Aorta (tissue), 5 donors: ENCODE measurements at places on chromosomes 7 and 10. TPM values are rescaled to one million over a fixed set of nuclear protein-coding genes. Genes with fewer than 3 reads are reported as not detected.

DNA sequence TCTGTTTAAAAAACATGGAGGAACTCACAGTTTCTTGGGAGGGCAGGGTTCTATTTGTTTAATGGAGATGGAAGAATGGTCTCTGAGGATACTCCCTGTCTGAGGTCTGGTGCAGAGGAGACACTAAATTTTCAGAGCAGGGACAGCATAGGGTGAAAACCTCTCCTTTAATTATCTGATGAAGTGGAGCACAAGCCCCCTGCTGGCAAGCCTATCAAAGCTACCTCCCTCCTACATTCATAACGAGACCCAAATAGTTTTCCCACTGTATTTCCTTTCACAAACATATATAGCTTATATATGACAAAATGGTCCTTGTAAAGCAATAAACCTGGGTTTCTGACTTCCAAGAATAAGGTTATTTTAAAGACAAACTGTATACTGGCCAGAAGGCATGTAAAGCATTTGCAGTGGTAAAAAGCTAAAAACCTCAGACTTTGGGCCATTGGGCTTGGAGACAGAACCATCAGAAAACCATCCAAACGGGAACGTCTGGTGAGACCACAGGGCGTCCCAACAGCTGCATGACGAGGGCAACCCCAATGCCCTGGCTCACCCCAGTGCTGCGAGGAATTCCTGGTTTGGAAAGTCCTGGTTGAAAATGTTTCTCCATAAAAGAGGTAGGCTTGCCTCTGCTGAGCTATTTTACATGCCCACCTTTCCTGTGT, 201.3 kb downstream of the FANK1 start:
- H3K4me3 ChIP-seq = no peak overlapping the region
- H3K36me3 ChIP-seq = no peaks in the 10 kb centered on the region
- no peaks in the 10 kb centered on the region for H3K4me1 ChIP-seq
- no peaks in the 10 kb centered on the region for H3K27me3 ChIP-seq
- DNase-seq = no peak

DNA sequence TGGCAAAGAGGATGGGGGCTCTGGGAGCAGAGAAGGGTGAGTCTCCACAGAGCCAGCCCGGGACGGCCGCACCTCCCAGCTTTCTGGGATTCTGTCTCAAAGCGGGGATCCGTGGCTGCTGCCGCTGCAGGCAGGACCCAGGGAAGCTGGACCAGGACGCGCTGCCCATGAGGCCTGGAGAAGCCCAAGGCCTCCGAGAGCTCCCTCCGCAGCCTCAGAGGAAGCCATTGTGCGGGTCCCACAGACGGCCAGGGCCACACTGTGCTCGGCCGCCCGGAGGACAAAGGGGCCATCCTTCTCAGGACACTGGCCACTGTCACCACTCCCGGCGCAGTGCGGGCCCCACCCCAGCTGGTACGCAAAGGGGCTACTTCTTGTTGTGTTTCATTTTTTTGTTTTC, 79.3 kb upstream of the PDGFA start:
- H3K36me3 ChIP-seq = no peaks in the 10 kb centered on the region
- no peak overlapping the region for H3K4me3 ChIP-seq
- peak; percentile 44 for DNase-seq
- H3K27me3 ChIP-seq = no peaks in the 10 kb centered on the region

UCMA gene
- not detected for total RNA-seq

PAPSS2 gene
- total RNA-seq = 57.2 TPM
